ENCODE measurements at places on chromosomes 3 and 15.

GRCh38 chr3:58646503-58646902 lies 20.1 kb downstream of the FAM3D start:
- DNase-seq, result no peak

GRCh38 chr3:123481722-123482457 lies 33.0 kb upstream of the ADCY5 start:
- no peak for DNase-seq

DNA sequence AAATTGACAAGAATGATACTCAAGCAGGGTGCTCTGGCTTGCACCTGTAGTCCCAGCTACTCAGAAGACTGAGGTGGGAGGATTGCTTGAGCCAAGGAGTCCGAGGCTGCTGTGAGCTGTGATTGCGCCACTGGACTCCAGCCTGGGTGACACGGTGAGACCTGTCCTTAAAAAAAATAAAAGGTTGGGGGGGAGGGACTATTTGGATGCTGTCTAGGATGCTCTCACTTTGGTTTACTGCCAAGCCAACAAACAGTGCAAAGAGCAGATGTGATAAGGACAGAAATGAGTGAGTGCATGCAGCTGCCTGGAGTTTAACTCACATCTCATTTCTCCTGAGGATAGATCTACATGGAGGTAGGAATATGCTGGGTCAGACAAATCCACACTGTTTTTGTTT lies 130.0 kb downstream of the FRMD4B start:
- no peak for DNase-seq

GRCh38 chr15:60573936-60574335 lies 95.0 kb upstream of the ICE2 start:
- DNase-seq, result no peak
